ENCODE measurements at places on chromosomes 2 and 18. TPM values are rescaled to one million over a fixed set of nuclear protein-coding genes. Genes with fewer than 3 reads are reported as not detected.
A peak's percentile ranks its signal among the peaks of the same experiment; 100 is the strongest.

CDK5R2 gene
- 0.45 TPM for total RNA-seq

LDAH gene
- 17.9 TPM for total RNA-seq

CGREF1 gene
- total RNA-seq = 0.31 TPM

NAT8 gene
- total RNA-seq = not detected

CCDC141 gene
- 0.02 TPM for total RNA-seq

DSG1 gene
- 0.02 TPM for total RNA-seq

LONRF2 gene
- total RNA-seq = 1.2 TPM

ICOS gene
- total RNA-seq = not detected

LOXL3 gene
- 2.0 TPM for total RNA-seq

OTOF gene
- total RNA-seq = 0.14 TPM

MYO3B gene
- not detected for total RNA-seq

ERFE gene
- total RNA-seq = 4.3 TPM

LRRFIP1 gene
- 19.0 TPM for total RNA-seq

- DNase-seq = no peak
These were observed 49.4 kb downstream of the MRPS9 start for GRCh38 chr2:105087273-105087672.

- DNase-seq = peak; percentile 7
These were observed 48.4 kb upstream of the STAM2 start for GRCh38 chr2:152223977-152224376.

DNA sequence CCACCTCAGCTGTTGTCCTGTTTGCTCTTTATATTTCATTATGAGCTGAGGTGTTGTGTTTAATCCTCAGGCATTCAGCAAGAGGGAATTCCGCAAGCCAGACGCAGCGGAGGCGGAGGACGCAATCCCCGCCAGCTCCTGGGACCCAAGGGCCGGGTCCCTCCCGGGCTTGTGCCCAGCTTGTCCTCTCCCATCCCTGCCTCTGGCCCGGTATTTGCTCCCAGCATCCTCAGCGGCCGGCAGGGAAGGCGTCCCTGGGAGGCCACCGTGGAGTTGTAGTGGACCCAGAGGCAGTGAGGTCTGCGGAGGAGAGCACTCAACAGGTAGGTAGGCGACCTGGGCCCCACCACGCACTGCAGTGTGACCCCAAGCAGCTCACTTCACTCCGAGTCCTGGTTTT, 42.5 kb upstream of the FOSL2 start:
- no peak for DNase-seq

GRCh38 chr2:184113696-184114403, 484.5 kb upstream of the ZNF804A start:
- no peak for DNase-seq

DNA sequence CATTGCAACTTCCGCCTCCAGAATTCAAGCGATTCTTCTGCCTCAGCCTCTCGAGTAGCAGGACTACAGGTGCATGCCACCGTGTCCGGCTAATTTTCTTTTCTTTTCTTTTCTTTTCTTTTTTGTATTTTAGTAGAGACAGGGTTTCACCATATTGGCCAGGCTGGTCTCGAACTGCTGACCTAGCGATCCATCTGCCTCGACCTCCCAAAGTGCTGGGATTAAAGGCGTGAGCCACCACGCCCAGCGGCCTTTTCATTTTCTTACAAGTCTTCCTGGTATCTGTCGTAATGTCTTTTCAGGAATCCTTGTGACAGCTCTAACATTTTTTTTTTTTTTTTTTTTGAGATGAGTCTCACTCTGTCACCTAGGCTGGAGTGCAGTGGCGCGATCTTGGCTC, 66.4 kb upstream of the EDAR start:
- DNase-seq = no peak

- no peak for DNase-seq
These were observed 33.5 kb downstream of the NHEJ1 start for GRCh38 chr2:219127037-219127635.

GRCh38 chr18:24702001-24702515, 241.6 kb downstream of the HRH4 start:
- DNase-seq = no peak

- no peak for DNase-seq
These were observed 20.7 kb upstream of the KCTD1 start for GRCh38 chr18:26568926-26569665.

DNA sequence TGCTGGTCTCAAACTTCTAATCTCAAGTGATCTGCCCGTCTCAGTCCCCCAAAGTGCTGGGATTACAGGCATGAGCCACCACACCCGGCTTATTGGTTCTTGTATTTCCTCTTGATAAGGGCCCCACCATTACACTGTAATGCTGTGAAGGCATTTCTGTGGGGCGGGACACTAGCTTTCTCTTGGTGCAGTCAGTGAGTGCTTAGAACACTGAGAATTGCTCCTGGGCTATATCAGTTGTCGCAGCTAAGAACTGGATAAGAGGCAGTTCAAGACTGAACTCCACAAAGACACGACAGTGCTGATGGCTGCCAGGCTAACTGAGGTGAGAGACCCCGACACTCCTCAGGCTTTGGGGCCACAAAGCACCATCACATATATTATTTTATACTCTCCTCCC, 2.1 kb downstream of the KHK start:
- no peak for DNase-seq

- no peak for DNase-seq
These were observed 13.0 kb upstream of the FHL2 start for GRCh38 chr2:105411720-105412407.

GRCh38 chr2:120384486-120385354, 38.8 kb downstream of the INHBB start:
- no peak for DNase-seq

- DNase-seq = no peak
These were observed 84.5 kb upstream of the DTNB start for GRCh38 chr2:25757906-25758305.

DNA sequence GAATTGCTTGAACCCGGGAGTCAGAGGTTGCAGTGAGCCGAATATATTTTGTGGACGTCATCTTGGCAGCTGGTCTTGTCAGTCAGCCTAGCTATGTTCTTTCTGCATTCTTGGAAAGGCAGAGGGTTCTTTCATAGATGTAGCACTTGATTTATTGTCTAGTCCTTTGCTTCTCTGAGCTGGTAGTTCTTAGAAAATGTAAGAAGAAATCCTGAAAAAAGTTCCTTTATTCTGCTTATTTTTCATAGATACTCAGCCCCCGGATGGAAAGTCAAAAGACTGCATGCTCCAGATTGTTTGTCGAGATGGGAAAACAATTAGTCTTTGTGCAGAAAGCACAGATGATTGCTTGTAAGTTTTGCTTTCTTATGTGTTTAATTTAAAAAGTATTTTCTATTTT, 21.3 kb downstream of the PLEKHB2 start:
- no peak for DNase-seq

- no peak for DNase-seq
These were observed 139.3 kb upstream of the CTDP1 start for GRCh38 chr18:79540161-79540903.

DNA sequence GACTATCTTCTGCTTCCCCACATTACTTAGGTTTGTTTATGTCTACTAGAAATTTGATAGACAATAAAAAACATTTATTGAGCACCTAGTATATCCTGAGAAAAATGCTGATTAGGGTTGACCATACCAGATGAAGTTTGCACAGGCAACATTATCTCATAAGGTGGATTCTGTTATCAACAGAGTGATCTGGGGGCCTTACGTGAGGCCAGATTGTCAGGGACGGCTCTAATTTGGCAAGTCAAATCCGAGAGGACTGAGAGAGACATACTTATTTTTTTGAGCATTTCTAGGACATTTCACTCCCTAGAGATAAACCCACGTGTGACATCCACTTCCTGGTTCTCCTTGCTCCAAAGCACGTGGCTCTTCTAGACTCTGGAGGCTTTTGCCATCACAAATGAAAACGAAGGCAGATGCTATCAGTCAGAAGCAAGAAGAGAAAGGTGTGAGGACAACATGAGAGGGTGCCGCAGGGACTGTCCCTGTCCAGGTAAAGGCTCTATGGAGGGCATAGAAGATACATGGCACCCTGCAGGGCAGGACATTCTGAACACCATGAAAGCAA, 168.0 kb upstream of the REV1 start:
- no peak for DNase-seq

DNA sequence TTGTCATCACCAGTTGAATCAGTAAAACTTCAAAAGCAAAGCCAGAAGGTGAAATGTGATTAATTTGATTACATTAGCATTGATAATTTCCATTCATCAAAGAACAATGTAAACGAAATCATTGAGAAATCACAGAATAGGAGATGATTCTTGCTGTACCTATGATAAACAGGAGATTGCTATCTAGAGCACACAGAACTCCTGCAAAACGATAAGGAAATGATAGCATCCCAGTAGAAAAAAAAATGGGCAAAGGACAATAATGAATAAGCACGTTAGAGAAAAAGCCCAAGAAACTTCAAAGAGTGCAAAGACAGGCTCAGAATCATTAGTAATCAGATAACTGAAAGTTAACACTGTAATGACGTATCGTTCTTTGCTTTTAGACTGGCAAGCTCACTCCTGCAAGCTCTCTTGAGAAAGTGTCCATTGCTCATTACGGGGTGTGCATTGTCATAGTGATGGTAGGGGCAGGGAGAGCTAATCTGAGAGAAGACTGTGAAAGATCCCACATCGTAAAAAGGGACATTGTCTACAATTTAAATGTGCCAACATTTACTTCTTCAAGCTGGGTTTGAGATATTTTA, 143.6 kb downstream of the SPP2 start:
- no peak for DNase-seq

GRCh38 chr2:166158546-166158945, 30.7 kb upstream of the SCN1A start:
- DNase-seq = no peak
